Activated CD8-positive, alpha-beta T cell treated with anti-CD3 and anti-CD28 coated beads for 36 hours (primary cell): ENCODE measurements at places on chromosomes 7 and 10. TPM values are rescaled to one million over a fixed set of nuclear protein-coding genes. Genes with fewer than 3 reads are reported as not detected.

DNA sequence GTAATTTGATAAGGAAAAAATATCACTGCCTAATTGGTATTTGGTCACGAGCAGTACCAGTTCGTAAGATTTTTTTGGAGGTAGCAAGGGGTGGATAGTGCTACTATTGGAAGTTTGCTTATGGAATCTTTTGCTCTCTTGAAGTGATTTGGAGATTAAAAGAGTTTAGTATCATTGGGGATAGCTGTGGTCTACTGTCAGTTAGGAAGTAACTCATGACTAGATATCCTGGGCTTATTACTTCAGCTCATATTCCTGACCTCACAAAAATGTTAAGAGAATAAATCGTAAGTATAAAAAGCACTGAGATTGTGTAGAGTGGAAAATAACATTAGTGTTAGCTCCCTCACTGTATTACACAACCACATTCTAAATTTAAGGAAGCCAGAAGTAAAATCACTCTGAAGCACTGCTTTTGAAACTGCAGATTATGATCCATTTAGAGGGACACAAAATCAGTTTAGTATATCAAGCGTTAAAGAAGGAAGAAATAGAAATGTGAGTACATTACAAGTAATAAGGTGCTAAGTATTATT, 22.6 kb downstream of the SGPL1 start:
- DNase-seq: no peak

GRCh38 chr7:3995187-3995586, 686.9 kb upstream of the FOXK1 start:
- DNase-seq: peak; percentile 30

- no peak for DNase-seq
Measured at GRCh38 chr10:78331391-78331922, 297.8 kb downstream of the RPS24 start.

The RADIL gene
- total RNA-seq: 0.65 TPM

DNA sequence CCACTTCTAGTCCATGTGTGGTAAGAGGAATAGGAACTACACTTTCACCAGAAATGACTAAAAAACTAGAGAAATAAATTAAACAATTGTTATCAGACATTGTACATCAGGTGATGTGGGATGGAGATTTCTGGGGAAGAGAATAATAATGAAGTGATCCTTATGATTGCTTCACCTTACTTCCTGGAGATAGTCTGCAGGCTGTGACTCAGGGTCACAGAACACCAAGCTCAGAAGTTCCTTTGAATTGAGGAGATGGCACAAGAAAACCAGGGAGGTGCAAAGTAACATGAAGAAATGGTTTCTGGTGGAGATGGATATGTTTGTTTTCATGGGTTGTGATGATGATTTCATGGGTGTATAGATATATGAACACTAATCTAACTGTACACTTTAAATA, 44.5 kb downstream of the ZWINT start:
- DNase-seq: no peak

The ACSM6 gene
- total RNA-seq: not detected

DNA sequence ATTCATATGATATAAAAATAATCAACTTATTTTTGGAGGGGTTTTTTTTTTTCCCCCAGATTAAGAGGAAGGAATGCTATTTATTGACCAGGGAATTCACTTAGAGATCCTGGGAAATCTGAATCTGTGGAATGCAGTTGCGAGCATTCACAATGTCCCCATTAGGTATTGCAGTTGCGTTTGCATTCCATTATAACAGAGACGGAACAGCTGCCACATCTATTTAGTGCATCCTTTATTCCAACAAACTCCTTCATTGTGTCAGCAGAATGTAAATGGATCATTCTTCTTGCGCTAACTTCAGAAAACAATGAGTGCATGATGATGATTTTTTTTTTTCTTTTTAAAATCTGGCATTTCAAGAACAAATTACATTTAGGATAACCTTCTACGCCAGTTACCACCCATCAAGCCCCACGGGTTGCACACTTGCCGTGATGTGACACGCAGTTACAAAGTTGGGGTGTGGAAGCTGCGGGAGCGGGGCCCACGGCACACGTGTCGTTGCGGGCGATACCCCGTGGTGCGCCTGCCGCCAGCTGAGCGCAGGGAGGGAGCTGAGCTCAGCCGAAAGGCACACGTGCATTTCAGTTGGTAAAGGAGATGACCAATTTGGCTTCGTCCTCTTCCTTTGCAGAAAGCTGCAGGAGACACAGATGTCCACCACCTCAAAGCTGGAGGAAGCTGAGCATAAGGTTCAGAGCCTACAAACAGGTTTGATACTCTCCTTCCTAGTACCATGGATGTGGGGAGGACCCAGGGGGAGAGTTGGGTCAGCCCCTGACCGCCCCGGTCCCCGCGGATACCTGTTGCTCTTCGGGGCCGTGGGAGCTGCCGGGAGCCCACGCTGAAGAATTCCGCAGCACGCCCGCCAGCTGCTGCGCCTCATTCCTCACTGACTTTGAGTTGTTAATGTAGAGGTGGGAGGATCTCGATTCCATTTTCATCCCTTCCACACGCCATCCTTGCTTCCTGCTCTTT, 175.3 kb upstream of the SH2B2 start:
- DNase-seq: no peak

GRCh38 chr10:86401588-86402282, 35.1 kb upstream of the GRID1 start:
- peak; percentile 42 for DNase-seq

DNA sequence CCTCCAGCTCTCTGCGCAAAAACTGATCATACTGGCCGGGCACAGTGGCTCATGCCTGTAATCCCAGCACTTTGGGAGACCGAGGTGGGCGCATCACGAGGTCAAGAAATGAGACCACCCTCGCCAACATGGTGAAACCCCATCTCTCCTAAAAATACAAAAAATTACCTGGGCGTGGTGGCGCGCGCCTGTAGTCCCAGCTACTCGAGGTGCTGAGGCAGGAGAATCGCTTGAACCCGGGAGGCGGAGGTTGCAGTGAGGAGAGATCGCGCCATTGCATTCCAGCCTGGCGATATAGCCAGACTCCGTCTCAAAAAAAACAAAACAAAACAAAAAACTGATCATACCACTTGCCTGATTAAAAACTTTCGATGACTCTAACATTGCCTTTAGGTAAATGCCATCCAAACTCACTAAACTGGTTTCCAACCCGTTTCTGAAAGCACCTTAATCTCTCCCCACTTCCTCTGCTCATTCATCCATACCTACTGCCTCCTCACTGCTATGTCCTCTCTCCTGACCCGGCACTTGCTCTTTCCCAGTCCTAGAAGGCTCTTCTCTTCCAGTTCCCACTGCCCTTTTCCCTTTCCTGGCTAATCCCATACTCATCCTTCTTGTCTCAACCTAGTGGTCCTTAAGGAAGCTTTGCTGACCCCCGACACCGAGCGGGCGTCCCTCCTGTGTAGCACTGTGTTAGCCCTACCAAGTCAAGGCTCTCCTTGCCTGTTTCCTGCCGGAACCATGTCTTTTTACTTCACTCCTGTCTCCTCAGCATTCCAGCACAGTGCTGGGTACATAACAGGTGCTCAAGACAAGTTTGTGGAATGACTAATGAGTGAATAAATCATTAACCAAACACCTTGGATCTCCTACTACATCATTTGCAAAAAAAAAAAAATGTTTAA, 686 bp upstream of the MIOS start:
- DNase-seq: peak; percentile 9

The NUDT13 gene
- total RNA-seq: 2.3 TPM

- DNase-seq: no peak
Measured at GRCh38 chr7:124893140-124893827, 36.3 kb downstream of the POT1 start.

DNA sequence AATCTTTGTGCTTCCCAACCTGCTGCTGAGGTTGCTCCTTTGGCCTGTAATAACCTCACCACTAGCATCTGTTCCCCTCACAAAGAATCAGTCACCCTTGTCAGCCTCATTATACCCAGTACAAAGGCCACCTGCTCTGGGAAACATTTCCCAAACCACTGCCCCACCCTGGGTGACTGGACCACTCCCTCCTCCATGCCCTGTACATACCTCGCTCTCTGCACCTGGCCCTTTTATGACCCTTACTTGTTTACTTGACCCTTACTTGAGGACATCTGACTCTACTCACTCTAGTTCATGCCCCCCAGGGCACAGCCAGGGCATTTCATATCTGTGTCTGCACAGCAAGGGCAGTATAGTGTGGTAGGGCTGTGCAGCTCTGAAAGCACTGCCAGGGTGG, 21.4 kb upstream of the AOC1 start:
- DNase-seq: no peak

The NEBL gene
- total RNA-seq: 0.34 TPM

- DNase-seq: no peak
Measured at GRCh38 chr10:103640436-103641181, 147.1 kb downstream of the NEURL1 start.

- peak; percentile 54 for DNase-seq
Measured at GRCh38 chr7:1593091-1593866, 23.4 kb upstream of the PSMG3 start.

The ANXA8 gene
- not detected for total RNA-seq

The CALN1 gene
- total RNA-seq: 0.16 TPM
